ENCODE measurements at places on chromosomes 1 and 21.

GRCh38 chr1:116351914-116352313 lies 21.1 kb upstream of the ATP1A1 start:
- DNase-seq: no peak

GRCh38 chr1:207845109-207845508 lies 65.8 kb downstream of the CD34 start:
- DNase-seq: no peak

DNA sequence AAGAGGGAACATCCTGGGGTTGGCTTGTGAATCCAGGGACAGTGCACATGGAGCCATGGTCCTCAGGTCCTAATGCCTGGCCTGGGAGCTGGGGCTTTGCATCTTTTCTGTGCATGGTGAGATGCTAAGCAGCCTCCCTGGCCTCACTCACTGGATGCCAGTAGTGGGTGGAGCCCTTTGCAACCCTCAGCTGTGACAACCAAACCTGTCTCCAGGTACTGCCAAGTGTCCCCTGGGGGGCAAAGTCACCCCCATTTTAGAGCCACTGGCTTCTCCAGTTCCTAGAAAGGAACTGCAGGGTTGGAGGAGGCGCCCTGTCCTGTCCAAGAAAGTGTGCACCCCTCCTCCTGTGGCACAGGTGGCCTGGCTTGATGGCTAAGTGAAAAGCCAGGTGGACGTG lies 44.6 kb upstream of the GRIK3 start:
- no peak for DNase-seq

GRCh38 chr1:161139766-161140165 lies 7.3 kb upstream of the DEDD start:
- no peak for DNase-seq

DNA sequence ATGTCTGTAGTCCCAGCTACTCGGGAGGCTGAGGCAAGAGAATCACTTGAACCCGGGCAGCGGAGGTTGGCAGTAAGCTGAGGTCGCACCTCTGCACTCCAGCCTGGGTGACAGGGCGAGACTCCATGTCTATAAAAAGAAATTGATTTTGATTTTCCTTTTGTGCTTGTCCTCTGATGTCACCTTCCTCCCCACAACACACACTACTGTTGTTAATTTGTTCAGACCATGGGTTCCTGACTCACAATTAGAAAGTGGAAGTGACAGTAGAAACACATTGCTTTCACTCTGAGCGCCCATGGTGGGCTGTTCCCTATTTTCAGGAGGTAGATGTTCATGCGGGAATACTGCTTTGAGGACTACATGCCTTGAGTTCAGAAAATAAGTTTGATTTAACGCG lies 165.5 kb upstream of the KCNJ6 start:
- no peak for DNase-seq

- no peak for DNase-seq
Measured at GRCh38 chr1:184376369-184376768, 10.5 kb upstream of the C1orf21 start.

DNA sequence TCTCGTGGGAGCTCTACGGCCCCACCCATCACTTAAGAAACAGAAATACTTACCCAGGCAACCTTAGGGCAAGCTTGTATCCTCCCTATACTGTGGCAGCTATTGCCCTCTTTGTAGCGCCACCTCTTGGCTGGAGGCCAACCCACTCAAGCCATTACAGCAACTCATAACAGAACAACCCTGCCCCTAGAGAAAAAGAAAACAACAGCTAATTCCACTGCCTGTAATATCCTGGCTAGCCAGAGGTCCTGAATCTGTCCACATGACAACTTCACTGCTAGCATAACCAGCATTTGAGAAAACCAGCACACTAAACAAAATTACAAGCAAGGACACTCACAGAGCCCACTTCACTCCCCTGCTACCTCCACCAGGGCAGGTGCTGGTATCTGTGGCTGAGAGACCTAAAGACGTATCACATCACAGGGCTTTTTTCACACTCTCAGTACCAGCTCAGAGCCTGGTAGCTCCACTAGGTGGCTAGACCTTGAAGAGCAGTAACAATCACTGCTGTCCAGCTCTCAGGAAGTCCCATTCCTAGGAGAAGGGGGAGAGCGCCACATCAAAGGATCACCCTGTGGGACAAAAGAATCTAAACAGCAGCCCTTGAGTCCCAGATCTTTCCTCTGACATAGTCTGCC lies 14.5 kb upstream of the MX1 start:
- DNase-seq: no peak

GRCh38 chr1:14907416-14907815 lies 246.1 kb upstream of the TMEM51 start:
- DNase-seq: no peak

DNA sequence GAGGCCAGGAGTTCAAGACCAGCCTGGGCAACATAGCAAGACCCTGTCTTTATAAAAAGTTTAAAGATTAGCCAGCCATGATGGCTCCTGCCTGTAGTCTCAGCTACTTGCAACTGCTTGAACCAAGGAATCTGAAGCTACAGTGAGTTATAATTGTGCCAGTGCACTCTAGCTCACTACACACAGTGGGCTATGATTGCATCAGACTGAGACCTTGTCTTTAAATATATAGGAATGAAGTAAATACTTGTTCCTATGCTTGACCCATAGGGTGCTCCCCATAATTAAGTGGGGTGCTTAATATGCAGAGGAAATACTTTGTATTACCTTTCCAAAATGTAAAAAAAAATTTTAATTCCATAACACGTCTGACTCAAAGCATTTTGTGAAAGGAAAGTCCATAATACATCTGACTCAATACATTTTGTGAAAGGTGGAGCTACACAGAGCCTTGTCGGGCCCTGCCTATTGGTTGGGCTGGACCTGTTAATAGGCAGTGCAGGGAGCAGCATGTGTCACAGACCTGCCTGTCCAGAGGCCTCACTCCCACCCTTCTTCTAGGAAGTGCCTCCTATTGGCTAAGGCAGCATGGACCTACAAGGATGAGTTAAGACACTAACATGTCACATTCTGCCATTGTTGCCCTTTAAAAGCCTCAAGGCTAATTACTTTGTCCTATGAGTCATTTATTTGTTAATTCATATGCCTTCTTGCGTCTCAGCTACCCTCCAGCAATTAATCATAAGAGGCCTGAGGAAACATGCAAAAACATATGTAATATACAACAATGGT lies 33.6 kb downstream of the CD58 start:
- DNase-seq: no peak

DNA sequence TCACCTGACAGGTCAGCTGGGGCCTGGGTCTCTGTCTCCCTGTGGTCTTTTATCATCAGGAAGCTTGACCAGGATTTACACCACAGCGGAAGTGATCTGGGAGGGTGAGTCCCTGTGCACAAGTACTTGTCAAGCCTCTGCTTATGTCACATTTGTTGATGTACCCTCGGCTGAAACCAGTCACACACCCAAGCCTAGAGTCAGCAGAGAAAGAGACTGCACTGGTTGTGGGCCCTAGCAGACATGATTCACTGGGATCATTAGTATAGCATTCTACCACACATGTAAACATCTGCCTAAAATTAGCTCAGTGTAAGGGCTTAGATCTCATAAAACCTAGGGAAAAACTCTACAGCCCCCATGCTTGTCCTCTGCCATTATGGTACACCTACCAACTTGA lies 79.3 kb upstream of the LAMC2 start:
- no peak for DNase-seq

DNA sequence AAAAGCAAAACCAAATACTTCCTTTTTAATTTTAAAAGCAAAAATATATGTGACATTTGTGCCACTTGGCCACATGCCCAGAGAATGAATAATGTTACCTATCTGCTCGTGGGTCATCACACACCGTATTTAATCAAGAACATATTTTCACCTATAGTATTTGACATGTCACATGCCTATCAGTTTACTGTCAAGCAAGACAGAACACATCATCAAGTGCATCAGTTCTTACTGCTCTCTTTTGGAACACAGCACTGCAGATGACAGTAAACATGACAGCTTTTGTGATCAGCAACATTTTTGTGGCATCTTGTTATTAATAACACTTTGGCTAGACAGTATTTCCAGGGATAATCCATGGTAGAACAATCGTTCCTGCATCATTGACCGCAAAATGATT lies 134.4 kb downstream of the LRRC7 start:
- DNase-seq: no peak

- DNase-seq: no peak
Measured at GRCh38 chr1:241869022-241869421, 21.0 kb downstream of the EXO1 start.

GRCh38 chr1:205569411-205570172 lies 62.2 kb downstream of the ELK4 start:
- no peak for DNase-seq

GRCh38 chr1:8427493-8427892 lies 109.6 kb downstream of the SLC45A1 start:
- DNase-seq: no peak

DNA sequence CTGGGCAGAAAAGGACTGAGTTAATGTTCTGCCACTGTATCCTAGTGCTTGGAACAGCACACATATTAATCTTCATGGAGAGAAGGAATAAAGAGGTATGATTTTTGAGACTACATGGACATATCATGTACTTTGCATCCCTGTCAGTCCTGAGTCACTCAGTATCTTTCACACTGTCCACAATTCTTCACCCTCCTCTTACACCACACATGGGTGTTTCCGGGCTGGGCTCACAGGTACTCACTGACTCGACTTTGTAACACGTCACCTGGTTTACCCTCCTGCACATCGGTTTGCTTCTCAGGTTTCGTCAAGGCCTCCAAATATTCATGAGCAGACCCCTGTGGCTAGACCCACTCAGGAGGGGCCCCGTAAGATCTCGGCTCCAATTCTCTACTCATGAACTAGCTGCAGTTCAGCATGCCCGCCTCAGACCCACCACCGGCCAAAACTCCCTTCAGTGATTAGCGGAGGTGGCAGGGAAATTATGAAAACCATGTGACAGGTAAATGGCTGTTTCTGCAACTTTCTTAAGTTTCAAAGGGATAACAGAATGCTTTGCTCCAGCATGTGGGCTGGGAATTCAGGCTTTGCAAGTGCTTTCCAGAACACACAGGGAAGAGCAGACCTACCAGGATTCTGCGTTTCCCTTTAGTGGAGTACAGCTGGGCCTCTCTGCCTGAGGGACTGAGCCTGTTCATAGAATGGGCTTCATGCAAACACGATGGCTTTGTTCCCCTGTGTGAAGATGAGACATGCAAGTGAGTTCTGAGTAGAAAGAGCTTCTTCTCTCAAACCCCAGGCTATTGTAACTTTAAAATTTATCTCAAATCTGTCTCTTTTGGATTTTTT lies 31.3 kb upstream of the TRABD2B start:
- no peak for DNase-seq

GRCh38 chr1:110829955-110830553 lies 42.9 kb upstream of the CD53 start:
- peak; percentile 50 for DNase-seq

DNA sequence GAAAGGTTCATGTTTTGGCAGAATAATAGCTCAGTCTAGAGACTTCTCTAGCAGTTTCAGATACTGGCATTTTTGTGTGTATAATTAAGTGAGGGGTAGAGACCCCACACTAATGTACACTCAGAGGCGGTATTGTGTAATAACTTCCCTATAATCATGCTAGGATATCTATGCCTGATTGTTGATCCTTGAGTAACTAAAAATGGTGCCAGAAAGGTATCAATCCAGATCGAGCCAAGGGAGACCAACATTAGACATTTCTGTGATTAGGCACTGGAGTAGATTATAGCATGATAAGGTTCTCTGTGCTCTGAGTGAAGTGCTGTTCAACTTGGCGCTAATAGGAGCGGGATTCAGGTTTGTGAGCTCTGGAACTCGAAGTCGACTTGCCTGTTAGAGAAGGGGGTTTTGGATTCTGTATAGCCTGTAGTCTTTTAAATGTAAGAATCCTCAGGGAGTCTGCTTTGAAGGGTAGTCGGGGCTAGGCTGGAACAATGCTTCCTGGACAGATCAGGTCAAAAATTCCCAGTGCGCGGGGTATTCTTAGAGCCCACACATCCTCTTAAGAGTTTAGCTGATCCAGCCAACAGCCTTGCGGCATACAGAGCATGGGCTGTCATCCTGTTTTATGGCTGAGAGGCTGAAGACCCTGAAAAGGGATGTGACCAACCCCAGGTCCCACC lies 24.2 kb downstream of the MAN1C1 start:
- DNase-seq: no peak

DNA sequence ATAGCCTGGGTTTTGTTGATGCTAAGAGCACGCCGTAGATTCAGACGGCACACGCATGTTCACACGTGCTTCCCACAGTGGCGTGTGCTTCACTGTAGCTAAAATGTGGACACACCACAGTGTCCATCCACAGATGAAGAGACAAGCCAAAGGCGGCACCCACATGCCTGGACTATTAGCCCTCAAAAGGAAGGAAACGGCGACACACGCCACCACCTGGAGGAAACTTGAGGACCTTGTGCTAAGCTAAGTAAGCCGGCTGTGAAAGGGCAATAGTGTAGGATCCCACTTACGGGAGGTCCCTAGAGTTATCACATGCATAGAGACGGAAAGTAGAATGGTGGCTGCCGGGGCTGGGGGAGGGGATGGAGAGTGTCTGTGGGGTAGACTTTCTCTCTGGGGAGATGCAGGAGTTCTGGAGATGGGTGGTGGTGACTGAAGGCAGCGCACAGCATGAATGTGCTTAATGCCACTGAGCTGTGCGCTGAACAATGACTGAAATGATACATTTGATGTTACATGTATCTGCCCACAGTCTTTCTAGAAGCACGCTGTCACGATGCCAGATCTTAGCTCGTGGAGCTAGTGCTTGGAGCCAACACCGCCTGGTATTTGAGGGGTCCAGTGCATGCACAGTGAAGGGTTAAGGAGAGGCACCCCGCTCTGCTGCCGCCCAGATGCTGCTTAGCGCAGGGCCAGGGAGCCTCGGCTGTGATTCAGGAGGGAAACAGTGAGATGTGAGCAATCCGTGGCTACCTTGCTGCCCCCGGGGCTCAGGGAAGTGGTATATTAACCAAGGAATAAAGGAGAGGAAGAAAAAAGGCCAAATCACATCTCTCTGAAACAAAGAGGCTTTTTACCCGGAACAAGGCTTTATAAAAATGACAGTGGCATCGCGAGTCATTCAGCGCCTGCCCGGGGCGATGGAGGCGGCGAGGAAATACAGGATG lies 103.7 kb downstream of the PRDM16 start:
- no peak for DNase-seq

DNA sequence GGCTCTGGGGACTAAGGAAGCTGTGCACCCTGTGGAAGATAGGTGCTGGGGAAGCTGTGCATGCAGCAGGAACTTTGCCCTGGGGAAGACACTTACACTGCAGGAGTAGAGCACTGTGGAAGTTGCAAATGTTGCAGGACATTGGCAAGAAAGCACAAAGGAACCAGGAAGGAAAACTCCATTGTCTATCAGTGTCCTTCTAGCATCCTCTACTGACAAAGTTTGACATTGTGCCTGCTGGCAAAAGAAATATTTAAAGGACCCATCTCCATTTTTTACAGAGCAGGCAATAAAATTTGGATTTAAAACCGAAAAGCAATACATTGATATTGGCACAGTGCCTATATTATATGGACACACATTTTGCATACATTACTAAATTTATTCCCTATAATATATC lies 394.1 kb downstream of the PBX1 start:
- DNase-seq: no peak

GRCh38 chr1:6348511-6349191 lies 44.9 kb downstream of the ACOT7 start:
- no peak for DNase-seq

Measured in iPS DF 6.9 (cell line).